ENCODE measurements at places on chromosomes 6 and 20.

GRCh38 chr20:11791316-11791715 lies 126.4 kb upstream of the BTBD3 start:
- no peak for DNase-seq

GRCh38 chr20:32918751-32919150 lies 60.0 kb downstream of the EFCAB8 start:
- DNase-seq: no peak

- DNase-seq: peak; percentile 90
These were observed 240.9 kb downstream of the PHACTR1 start for GRCh38 chr6:12957321-12958051.

DNA sequence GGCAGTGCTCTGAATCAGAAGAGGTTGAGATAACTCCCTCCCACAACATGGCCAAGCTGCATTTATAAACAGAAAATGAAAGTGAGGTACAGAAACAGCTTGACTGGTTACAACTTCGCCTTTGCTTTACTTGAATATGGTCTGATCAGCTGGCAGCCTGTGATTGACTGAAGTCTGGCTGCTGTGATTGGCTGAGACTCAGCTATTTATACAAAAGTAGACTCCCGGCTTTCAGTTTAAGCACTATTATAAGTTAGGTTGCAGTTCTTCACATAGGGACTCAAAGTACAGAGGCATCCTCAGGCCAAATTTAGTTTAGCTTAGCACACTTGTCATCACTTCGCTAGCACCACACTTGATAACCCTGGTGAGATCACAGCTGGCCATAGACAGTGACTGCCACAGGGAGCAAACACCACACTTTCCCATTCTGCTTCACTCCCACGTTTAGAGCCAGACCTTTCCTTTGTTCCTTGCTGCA lies 362.6 kb downstream of the EPM2A start:
- DNase-seq: no peak

GRCh38 chr6:10991115-10991514 lies 53.0 kb downstream of the ELOVL2 start:
- no peak for DNase-seq

DNA sequence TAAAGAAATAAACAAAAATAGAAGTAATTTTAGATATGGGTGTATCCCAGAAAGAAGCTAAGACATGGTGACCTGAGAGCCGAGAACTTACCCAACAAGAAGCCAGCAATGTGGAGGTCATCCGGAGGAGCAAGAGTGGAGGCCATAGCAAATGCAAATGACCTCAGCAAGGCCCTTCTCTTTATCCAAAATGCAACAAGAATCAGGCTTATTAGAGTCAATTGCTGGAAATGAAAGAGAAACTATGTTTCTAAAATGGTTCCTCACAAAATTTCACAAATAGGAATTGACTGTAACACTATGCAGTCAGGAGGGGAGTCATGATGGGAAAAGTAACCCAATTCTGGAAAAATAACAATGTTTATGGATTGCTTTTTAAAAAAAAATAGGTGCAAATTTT lies 90.4 kb downstream of the TNFAIP3 start:
- peak; percentile 36 for DNase-seq

- no peak for DNase-seq
These were observed 37.7 kb downstream of the GRM4 start for GRCh38 chr6:34108176-34108575.

GRCh38 chr20:43389839-43390626 lies 67.7 kb upstream of the SRSF6 start:
- DNase-seq: peak; percentile 12

- no peak for DNase-seq
These were observed 10.9 kb downstream of the BANF2 start for GRCh38 chr20:17710379-17711266.

DNA sequence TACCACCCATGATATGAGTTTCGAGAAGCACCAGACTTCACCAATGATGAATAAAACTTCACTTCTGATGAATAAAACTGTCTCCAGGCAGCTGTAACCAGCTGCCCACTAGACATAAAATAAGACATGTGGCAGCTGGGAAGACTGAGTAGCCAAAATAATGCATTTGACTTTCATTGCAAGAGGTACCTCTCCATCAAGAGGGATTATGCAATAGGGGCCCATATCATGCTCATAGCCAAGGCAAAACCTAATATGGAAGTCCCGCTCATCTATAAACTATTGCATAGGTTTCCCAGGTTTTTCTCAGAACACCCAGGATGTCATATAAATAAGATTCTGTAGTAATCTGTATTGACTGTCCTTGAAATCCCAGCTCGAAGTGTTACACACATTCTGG lies 155.5 kb downstream of the SIM1 start:
- DNase-seq: no peak

DNA sequence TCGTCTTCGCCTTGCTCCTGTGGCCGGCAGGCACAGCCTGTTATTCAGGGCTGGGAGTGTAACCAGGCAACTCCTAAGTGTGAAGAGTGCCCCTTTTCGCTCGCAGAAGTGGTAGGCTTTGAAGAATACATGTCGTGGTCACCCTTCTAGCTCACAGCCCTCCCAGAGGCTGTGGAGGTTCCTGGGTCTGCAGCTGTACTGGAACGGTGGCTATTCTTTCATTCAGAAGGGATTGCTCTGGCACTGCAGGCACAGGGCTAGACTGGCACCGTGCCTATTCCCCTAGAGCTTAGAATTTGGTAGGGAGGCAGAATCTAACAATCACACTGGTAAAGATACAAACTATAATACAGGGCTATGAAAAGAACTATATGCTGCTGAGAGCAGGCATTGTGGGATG lies 1.1 kb upstream of the SRSF12 start:
- DNase-seq: no peak

- no peak for DNase-seq
These were observed 62.5 kb downstream of the GJA1 start for GRCh38 chr6:121497970-121498375.

DNA sequence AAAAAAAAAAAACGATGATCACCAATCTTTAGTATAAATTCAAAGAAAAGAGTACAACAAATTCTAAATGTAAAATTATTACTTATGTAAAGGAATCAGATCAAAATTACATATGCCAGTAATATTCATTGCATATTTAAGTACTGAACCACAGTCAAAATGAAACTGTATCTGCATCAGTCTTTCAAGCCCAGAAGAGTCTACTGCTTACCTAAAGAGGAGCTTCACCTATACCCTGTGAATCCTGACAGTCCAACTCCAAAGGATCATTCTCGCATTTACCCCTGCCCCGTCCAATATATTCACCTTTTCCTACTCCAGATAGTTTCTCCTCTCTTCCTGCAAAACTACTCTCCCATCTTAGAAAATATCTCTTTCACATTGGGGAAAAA lies 9.2 kb downstream of the ATG5 start:
- no peak for DNase-seq

DNA sequence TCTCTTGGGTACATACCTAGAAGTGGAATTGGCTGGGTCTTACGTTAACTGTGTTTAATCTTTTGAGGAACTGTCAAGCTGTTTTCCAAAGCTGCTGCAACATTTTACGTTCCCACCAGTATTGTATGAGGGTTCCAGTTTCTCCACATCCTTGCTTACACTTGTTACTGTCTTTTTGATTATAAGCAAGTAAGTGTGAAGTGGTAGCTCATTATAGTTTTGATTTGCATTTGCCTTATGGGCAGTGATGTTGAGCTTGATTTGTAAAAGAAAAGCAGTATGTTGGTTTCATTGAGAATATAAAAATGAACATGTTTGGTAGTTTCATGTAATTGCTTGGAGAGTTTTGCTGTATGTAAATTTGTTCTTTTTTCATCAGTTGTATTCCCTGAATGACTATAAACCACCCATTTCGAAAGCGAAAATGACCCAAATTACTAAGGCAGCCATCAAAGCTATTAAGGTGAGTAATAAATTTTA lies 40.4 kb downstream of the SCAF8 start:
- no peak for DNase-seq

GRCh38 chr20:7967199-7967844 lies 27.1 kb upstream of the HAO1 start:
- DNase-seq: no peak

- peak; percentile 77 for DNase-seq
These were observed 53.9 kb upstream of the TAGAP start for GRCh38 chr6:159098636-159099106.

- DNase-seq: no peak
These were observed 181.4 kb upstream of the ID4 start for GRCh38 chr6:19655744-19656143.

- no peak for DNase-seq
These were observed 162.0 kb upstream of the ECI2 start for GRCh38 chr6:4297348-4297747.

DNA sequence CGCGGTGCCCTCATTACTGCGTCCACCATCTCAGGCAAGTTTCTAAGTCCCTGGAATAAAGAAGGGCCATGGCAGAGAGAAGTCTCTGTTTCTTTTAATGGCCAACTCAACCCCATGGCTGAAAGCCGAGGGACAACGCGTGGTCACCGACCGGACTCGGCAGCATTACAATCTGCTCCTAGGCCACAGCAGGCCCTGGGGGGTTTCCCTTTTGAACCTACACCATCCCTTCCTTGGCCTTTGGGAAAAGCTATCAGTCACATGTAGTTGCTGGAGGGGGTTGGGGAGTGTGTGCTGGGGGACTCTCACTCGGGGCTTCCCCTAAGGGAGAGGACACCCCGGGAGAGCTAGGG lies 11.1 kb upstream of the FAM83C start:
- peak; percentile 24 for DNase-seq

GRCh38 chr6:136549300-136550044 lies 750 bp downstream of the MAP7 start:
- peak; percentile 19 for DNase-seq

DNA sequence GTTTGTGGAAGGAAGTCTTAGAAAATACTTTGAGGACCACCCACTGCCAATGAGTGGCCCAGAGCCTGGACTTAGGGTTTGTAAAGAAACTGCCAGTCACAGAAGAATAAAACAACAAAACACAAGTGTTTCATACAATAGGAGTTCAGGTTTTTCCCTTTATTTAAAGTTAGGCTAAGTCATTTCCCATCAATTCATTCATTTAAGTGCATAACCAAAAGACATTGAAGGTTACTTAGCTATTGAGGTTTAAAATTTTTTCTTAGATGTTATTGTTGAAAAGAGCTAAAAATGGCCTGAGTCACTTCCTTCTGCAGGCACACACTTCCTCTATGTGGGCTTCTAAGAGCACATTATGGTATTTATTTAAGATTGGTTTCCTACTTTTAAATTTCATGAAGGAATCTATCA lies 54.2 kb downstream of the ARMC2 start:
- DNase-seq: peak; percentile 68

DNA sequence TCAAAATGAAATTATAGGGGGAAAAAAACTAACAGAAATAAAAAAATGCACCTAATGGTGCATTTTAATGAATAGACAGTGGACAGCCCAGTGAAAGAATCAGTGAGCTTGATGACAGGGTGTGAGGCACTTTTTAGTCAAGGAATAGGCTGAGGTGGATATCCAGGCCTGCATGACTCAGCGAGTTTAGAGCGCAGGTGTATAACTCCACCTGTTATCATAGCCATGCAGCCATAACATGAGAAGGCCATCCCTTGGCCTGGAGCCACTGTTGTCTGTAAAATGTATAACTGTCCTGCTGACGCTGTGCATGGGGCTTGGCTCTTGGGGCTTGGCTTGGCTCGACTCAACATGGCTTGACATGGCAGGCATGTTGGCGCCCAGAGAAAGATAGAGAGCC lies 331.5 kb upstream of the NOX3 start:
- DNase-seq: no peak

DNA sequence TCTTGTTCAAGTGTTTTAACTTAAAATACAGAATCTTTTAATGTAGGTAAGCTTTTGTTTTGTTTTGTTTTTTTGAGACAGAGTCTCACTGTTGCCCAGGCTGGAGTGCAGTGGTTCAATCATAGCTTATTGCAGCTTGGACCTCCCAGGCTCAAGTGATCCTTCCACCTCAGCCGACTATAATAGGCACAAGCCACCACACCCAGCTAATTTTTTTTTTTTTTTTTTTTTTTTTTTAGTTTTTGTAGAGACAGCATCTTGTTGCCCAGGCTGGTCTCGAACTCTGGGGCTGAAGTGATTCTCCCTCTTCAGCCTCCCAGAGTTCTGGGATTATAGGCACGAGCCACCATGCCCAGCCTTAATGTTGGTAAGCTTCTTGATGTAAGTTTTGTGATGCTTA lies 3.3 kb downstream of the EFHC1 start:
- no peak for DNase-seq

DNA sequence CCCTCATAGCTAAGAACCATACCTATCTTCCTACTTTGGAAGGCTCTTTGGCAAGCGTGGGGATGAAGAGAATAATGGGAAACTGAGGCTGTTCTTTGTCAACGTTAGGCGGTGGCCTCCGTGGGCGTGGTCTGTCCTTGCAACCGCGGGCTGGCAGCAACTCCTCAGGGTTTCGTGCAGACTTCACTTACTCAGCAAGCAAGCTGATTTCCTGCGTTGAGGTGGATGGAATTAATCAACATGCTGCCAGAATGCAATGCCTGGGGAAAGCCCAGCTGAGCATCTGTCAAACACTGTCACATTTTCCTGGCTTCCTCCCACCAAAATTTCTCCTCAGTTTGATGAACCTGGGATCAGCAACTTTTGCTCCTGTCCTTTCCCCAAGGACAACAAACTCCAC lies 9.2 kb upstream of the IL17F start:
- no peak for DNase-seq

GRCh38 chr6:14601490-14601889 lies 483.9 kb downstream of the CD83 start:
- no peak for DNase-seq

DNA sequence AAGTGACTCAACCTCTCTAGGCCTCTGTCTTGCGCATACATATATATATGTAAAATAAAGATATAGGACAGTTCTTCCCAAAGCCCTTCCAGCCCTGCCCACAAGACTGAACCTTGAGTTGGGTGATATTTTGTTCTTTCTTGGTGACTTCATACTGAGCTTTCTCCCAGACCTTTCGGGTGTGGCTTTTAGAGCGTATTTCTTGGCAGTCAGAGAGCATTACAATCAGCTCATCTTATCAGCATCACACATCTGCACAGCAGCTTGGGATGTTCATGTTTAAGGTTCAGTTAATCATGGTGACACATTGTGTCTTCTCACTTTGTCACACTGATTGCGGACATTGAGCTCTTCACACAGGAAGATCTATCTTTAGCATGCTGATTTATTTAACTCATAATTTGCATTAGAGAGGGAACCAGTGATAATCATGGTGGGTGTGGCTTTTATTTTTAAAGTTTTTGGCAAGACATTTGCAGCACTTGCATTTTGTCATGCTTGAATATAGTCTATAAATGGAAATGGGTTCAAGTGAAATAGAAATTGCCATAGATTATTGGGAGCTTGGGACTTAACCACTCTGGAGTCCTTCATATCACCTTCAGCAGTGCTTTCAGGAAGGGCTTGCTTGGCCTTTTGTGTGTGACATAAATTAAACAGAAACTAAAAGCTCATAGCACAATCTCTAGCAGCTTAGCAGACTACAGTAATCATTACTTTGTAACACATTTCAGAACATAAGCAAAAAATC lies 8.3 kb downstream of the KIF3B start:
- peak; percentile 16 for DNase-seq

- no peak for DNase-seq
These were observed 202.6 kb upstream of the HEY2 start for GRCh38 chr6:125546841-125547251.

- DNase-seq: no peak
These were observed 161.9 kb downstream of the CDK19 start for GRCh38 chr6:110653381-110653780.

- no peak for DNase-seq
These were observed 136.7 kb downstream of the MMUT start for GRCh38 chr6:49326347-49326746.

- no peak for DNase-seq
These were observed 30.1 kb downstream of the GLP1R start for GRCh38 chr6:39078695-39079094.
